ENCODE measurements at places on chromosomes 13 and 19.

DNA sequence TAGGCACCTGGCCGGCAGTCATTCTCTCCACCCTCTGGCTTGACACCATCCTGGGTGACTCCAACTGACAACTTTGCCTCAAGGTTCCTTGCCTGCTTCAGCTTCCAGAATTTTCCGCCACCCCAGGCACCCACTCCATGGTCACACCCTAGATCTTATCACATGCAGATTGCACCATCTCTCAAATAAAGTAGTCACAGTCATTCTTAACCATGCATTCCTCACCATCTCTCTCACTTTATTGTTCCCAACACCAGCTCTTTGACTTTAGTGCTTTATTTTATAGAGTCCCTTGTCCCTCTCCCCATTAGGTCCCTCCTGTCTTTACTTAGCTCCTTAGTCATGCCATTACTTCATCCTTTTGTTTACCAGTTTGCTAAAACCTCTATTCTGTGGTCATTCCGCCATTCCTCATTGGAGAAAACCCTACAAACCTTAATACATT, 351.7 kb downstream of the SPRY2 start:
- peak; percentile 86 for DNase-seq

GRCh38 chr13:65613004-65613403, 1617.1 kb downstream of the PCDH9 start:
- no peak for DNase-seq

GRCh38 chr19:42328106-42328505, 2.7 kb downstream of the MEGF8 start:
- no peak for DNase-seq

DNA sequence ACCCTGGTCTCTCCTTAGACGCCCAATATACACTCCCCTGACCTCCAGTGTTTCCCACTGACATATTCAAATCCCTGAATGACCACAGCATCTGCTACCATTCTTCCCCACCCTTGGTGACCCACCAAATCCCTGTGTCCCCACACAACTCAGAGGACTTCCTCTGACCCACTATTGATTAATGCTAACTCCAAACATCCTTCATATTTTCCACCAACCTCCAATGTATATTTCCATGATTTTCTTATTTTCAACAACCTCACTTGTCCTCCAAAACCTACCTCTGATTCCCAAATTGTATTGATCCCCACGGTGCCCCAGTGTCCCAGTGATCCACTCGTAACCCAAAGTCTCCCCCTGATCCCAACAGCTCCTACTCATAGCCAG, 526 bp upstream of the DMWD start:
- DNase-seq = no peak

DNA sequence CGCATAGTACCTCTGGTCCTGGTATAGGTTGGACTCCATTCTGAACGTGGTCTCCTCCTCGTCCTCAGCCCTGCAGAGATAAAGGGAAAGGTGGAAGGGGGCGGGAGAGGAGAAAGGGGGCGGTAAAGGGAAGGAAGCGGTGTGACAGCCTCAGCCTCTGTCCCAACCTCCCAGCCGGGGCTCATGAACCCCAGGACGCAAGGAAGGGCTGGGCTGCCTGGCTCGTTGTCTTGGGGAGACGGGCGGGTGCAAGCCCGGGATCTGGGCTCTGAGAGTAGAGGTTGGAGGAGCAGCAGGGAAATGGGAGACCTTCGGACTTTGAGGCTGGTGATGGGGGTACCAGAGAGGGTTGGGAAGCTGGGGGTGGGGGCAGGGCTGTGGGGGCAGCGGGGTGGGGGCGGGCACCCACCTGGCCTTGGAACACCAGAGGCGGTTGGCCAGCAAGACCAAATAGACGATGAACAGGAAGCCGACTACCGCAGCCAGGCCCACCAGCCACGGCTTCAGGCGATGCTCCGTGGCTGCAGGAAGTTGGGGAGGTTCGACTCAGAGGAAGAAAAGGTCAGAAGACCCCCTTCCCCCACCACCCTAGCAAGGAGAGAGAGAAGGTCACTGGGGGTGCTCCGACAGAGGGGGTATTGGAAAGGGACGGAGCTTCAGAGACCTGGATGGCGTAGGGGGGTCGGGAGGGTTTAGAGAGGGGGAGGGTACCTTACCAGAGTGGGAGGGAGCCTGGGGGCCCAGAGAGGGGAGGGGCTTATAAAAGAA, 1.7 kb downstream of the SMIM24 start:
- DNase-seq = no peak

GRCh38 chr13:49594576-49594975, 9.2 kb upstream of the RCBTB1 start:
- no peak for DNase-seq

DNA sequence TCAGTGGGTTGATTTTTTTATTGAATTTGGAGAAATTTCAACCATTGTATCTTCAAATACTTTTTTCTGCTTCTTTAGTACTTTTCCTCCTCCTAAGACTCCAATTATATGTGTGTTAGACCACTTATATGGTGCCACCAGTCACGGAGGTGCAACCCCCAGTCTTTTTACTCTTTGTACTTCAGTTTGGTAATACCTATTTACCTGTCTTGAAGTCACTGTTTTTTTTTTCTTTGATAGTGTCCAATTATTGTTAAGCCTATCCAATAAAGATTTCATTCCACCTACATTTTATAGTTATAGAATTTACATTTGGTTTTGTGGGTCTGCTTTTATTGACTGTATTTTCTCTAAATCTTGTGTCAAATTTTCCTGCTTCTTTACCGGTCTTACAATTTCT, 14.9 kb downstream of the ZNF283 start:
- DNase-seq = no peak

DNA sequence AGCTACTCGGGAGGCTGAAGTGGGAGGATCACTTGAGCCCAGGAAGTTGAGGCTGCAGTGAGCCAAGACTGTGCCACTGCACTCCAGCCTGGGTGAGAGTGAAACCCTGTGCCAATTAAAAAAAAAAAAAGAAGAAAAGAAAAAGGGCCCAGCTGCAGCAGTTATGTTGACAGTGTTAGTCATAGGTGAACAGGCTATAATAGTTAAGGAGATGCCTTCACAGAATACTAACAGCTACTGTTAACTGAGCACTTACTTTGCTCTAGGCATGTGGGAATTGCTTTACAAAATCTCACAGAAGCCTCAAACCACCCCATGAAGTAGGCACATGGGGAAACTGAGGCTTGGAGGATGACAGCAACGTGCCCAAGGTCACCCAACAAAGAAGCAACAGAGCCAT, 3.9 kb downstream of the FBXO17 start:
- no peak for DNase-seq

DNA sequence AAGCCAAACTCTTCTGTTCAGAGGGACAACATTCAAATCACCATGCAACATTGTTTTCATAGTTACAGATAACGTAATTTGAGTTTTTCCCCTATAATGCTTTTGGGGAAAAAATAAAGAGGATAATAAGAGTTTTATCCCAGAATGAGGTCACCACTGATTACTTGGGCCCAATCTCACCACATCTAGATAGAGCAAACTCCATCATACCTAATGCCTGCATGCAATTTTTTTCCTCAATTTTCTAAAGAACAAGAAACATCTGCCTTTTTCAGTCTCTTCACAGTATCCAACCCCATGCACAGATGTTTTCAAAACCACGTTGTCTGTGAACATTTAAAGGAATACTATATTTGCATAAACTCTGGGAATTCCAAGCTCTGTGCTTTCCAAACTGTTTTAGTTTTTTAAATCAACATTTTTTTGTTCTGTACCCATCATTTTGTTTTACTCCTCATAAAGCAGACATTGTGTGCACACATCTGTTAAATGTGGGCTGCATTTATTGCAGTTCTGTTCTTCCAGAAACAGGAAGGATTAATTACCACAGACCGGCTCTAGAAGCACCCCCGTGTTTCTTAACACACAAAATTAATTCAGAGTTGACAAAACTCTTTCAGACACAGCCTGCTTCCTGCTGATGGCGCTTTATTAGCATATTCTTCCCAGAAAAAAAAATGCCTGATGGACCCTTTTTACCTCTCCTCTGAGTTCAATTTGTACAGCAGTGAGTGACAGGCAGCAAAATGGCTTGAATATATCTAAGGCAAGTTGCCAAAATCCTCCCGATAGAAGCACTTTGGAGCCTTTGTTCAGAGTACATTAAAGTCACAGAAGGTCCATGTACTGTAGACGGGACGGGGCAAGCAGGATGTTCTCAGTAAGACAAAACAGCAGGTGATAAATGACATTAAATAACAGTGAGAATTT, 1171.9 kb downstream of the EFNB2 start:
- no peak for DNase-seq

GRCh38 chr13:53150568-53150967, 122.0 kb downstream of the OLFM4 start:
- no peak for DNase-seq

- DNase-seq = peak; percentile 14
These were observed 42.5 kb upstream of the ANKRD10 start for GRCh38 chr13:110957181-110957884.

DNA sequence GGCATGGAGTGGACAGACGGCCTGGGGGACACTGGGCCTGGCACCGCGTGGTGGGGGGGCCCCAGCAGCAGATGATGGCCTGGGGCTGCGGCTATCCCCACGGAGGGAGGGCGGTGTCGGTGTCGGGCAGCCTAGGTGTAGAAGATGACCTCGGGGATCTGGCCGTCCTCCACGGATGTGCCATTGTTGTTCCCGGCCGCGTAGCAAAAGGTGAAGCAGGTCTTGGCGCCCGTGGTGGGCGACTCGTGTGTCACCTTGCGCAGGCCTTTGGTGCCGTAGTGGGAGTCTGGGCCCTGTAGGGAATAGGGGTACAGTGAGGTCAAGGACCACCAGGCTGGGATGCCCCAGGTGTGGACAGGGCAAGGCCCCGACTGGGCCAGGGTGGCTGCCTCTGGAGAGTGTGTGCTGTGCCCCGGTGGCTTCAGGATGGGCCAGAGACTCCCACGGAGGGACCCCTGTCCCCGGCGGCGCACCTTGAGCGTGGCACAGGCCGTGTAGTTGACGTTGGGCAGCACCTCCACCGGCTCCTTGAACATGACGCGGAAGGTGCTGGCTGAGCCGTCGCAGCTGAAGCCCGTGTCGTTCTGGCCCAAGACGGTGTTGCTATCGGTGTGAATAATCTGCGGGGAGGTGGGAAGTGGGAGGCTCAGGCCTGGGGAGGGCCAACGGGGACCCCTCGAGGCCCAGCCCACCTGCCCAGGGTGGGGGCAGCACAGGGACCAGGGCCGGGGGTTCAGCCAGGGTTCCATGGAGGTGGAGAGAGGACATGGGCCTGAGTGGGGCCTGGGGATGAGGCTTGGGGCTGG, 29.0 kb downstream of the BTBD2 start:
- no peak for DNase-seq

GRCh38 chr13:58855283-58855682, 1223.7 kb downstream of the PCDH17 start:
- DNase-seq = no peak

DNA sequence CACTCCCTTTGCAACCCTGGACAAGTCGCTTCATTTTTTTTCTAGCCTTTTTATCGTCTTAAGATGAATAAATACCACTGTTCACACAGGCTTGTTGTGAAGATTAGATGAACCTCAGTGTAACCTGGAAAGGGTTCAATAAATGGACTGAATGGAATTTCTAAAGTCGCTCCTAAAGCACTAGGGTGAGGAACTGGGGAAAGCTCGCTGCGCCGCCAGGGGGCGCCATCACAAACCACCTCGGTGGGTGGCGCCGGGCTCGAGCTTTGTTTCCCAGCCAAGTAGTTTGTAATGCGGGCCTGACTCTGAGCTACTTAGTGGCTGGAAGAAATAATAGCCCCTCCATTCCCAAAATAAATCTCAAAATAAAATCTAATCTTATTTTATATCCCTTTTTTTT, 2.2 kb upstream of the CEACAM6 start:
- peak; percentile 68 for DNase-seq
